ENCODE measurements at places on chromosomes 12 and 14. TPM values are rescaled to one million over a fixed set of nuclear protein-coding genes. Genes with fewer than 3 reads are reported as not detected.
A peak's percentile ranks its signal among the peaks of the same experiment; 100 is the strongest.

DNA sequence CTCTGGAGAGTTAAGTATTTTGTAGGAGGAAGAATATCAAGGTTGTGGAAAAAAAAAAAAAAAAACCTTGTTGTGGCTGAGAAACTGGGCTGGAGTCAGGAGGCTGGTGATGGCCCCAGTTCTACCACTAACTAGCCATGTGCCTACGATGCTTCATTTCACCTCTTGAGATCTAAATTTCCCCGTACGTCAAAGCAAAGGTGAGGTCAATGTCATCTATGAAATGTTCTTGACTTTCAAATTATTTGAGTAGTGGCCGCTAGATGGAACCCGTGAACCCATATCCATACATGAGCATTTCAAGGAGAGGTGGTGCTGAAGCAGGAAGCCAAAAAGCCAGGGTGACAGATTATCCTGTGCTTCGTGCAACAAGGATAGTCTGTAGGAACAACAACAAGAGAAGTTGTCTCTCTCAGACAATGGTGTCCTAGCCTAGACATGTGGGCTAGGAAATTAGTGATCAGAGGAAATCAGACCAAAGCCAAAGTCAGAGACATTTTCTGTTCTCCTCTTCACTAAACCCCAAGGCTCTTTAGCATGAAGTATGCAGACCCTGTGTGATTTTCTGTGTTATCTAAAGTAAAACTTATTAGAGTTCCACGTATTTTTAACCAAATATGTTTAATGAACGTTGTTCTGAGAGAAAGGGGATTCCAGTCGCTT, 95.5 kb upstream of the ETV6 start:
- no peak overlapping the region for H3K27ac ChIP-seq
- H3K4me3 ChIP-seq = no peak overlapping the region
- peak; percentile 53 for DNase-seq
- no peaks in the 10 kb centered on the region for H3K36me3 ChIP-seq

- no peaks in the 10 kb centered on the region for H3K36me3 ChIP-seq
- DNase-seq = no peak
- peaks cover 4% of the 10 kb centered on the region for H3K27me3 ChIP-seq
- no peaks in the 10 kb centered on the region for H3K4me1 ChIP-seq
- no peak overlapping the region for H3K4me3 ChIP-seq
- H3K27ac ChIP-seq = no peak overlapping the region
These were observed 225.4 kb downstream of the APAF1 start for GRCh38 chr12:98870504-98870903.

- no peak overlapping the region for H3K4me3 ChIP-seq
- peaks cover 11% of the 10 kb centered on the region for H3K27me3 ChIP-seq
- no peaks in the 10 kb centered on the region for H3K36me3 ChIP-seq
- H3K27ac ChIP-seq = no peak overlapping the region
These were observed 59.5 kb upstream of the CDKN3 start for GRCh38 chr14:54337314-54337713.

- DNase-seq = no peak
- H3K27me3 ChIP-seq = peaks cover 10% of the 10 kb centered on the region
- H3K27ac ChIP-seq = no peak overlapping the region
These were observed 25.5 kb upstream of the DTX1 start for GRCh38 chr12:113030875-113031525.

GRCh38 chr12:20508359-20508758, 140.0 kb downstream of the PDE3A start:
- no peaks in the 10 kb centered on the region for H3K36me3 ChIP-seq
- H3K27ac ChIP-seq = no peak overlapping the region
- DNase-seq = no peak
- H3K27me3 ChIP-seq = no peaks in the 10 kb centered on the region
- no peaks in the 10 kb centered on the region for H3K4me1 ChIP-seq

The KERA gene
- total RNA-seq = not detected
